Neural crest cell (in vitro differentiated cells): ENCODE measurements at places on chromosomes 5 and 9. TPM values are rescaled to one million over a fixed set of nuclear protein-coding genes. Genes with fewer than 3 reads are reported as not detected.

GRCh38 chr9:133956520-133957076, 35.5 kb downstream of the VAV2 start:
- H3K27me3 ChIP-seq = no peaks in the 10 kb centered on the region
- DNase-seq = no peak
- H3K27ac ChIP-seq = peak overlapping the region; percentile 94
- peaks cover 67% of the 10 kb centered on the region for H3K4me1 ChIP-seq
- peak overlapping the region; percentile 80 for H3K4me3 ChIP-seq

Gene DMGDH
- not detected in 2 replicates for total RNA-seq

GRCh38 chr5:69449511-69449910, 34.6 kb downstream of the MARVELD2 start:
- no peaks in the 10 kb centered on the region for H3K36me3 ChIP-seq
- peaks cover 5% of the 10 kb centered on the region for H3K4me1 ChIP-seq
- no peak overlapping the region for H3K4me3 ChIP-seq
- DNase-seq = no peak

DNA sequence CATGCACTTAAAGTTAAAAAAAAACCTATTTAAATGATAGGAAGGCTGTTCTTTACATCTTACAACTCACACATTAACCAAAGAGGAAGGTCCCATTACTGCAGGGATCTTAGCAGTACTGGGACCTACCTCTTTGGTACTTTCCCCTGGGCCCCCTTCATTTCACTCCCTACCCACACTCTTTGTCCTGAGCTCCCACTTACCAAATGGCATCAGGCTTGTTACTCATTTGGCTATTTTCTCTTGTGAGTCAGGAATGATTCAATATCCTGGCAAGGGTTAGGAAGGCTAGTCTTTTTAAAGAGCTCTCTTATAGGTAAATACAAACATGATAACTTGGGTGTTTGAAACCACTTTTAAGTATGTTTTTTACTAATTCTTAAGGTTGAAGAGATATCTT, 117.4 kb upstream of the ELL2 start:
- no peaks in the 10 kb centered on the region for H3K27me3 ChIP-seq
- DNase-seq = no peak
- no peaks in the 10 kb centered on the region for H3K4me1 ChIP-seq
- no peak overlapping the region for H3K4me3 ChIP-seq
- no peaks in the 10 kb centered on the region for H3K36me3 ChIP-seq

DNA sequence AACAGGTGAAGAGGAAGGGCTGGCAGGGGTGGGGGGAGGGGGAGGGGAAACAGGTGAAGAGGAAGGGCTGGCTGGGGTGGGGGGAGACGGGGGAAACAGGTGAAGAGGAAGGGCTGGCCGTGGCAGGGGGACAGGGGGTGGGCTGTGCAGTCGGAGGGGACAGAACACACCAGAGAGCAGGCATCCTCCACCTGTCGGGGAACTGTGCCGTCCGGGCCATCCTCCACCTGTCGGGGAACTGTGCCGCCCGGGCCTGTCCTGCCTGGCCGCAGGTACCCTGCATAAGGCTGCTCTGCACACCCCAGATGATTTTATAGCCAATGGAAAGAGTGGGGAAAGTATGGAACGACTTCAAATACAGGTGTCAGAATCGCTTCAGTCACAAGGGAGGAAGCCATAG, 32.5 kb upstream of the PPP1R26 start:
- H3K27me3 ChIP-seq = no peaks in the 10 kb centered on the region
- no peak overlapping the region for H3K4me3 ChIP-seq
- peaks cover 10% of the 10 kb centered on the region for H3K4me1 ChIP-seq
- no peak overlapping the region for H3K27ac ChIP-seq
- no peak for DNase-seq

Gene IL33
- not detected in 2 replicates for total RNA-seq

- no peak overlapping the region for H3K4me3 ChIP-seq
- no peaks in the 10 kb centered on the region for H3K27me3 ChIP-seq
- H3K27ac ChIP-seq = peak overlapping the region; percentile 21
- H3K4me1 ChIP-seq = no peaks in the 10 kb centered on the region
- no peak for DNase-seq
- H3K36me3 ChIP-seq = peaks cover 8% of the 10 kb centered on the region
These were observed 59.3 kb downstream of the SLC46A2 start for GRCh38 chr9:112831281-112831851.

Gene ARSI
- 0.25 and 0.51 TPM in 2 replicates for total RNA-seq

Gene SPATA31E1
- total RNA-seq = 0.16 and 0.21 TPM in 2 replicates

DNA sequence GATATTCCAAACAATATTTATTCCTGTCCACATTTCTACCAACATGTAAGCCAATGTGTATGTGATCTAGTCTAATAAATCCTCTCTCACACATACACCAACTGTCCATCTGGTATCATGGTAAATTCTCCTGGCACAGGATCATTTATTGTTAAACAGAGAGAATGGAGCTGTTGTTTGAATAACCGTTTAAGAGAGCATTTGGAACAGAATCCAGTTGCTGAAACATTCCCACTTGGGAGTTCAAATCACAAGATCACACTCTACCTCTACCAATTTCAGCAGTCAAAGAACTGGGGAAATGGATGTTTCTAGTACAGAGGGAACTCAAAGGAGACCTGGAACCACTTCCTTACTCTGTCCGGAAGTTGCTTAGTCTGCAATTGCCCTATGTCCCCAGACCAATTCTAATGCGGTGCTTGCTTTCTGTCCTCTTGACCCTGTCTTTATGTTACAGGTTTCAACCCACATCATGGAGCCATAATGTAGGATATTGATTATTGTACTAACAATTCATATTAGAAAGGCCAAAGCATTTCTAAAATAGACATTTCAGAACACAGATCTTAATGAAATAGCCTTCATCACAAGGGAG, 488.4 kb downstream of the SEMA5A start:
- peaks cover 10% of the 10 kb centered on the region for H3K4me1 ChIP-seq
- H3K36me3 ChIP-seq = peaks cover 10% of the 10 kb centered on the region
- H3K27ac ChIP-seq = no peak overlapping the region

- no peak overlapping the region for H3K4me3 ChIP-seq
- H3K36me3 ChIP-seq = no peaks in the 10 kb centered on the region
- no peak overlapping the region for H3K27ac ChIP-seq
- H3K27me3 ChIP-seq = no peaks in the 10 kb centered on the region
- no peaks in the 10 kb centered on the region for H3K4me1 ChIP-seq
These were observed 72.8 kb downstream of the APBA1 start for GRCh38 chr9:69599232-69599971.

DNA sequence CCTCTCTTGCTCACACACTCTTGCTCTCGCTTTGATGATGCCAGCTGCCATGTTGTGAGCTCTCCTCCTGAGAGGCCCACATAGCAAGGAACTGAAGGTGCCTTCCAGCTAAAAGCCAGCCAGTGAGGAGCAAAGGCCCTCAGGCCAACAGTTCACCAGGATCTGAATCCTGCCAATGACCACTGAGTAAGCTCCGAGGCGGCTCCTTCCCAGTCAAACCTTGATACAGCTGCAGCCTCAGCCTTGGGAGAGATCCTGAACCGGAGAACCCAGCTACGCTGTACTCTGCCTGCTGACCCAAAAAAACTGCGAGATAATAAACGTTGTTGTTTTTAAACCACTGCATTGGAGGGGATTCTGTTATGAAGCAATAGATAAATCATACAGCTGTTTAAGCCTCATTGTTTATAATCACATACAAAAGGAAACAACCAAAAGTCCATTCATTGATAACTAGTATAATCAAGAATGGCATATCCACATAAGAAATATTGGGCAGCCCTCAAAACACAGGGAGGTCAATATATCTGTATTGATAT, 49.0 kb upstream of the IFNK start:
- peaks cover 54% of the 10 kb centered on the region for H3K4me1 ChIP-seq
- H3K27me3 ChIP-seq = no peaks in the 10 kb centered on the region
- no peak for DNase-seq
- no peak overlapping the region for H3K27ac ChIP-seq
- H3K4me3 ChIP-seq = no peak overlapping the region

GRCh38 chr9:71004196-71004595, 117.2 kb downstream of the TRPM3 start:
- no peak overlapping the region for H3K27ac ChIP-seq
- DNase-seq = no peak
- no peak overlapping the region for H3K4me3 ChIP-seq
- H3K27me3 ChIP-seq = no peaks in the 10 kb centered on the region

Gene BTNL8
- total RNA-seq = not detected in 2 replicates

DNA sequence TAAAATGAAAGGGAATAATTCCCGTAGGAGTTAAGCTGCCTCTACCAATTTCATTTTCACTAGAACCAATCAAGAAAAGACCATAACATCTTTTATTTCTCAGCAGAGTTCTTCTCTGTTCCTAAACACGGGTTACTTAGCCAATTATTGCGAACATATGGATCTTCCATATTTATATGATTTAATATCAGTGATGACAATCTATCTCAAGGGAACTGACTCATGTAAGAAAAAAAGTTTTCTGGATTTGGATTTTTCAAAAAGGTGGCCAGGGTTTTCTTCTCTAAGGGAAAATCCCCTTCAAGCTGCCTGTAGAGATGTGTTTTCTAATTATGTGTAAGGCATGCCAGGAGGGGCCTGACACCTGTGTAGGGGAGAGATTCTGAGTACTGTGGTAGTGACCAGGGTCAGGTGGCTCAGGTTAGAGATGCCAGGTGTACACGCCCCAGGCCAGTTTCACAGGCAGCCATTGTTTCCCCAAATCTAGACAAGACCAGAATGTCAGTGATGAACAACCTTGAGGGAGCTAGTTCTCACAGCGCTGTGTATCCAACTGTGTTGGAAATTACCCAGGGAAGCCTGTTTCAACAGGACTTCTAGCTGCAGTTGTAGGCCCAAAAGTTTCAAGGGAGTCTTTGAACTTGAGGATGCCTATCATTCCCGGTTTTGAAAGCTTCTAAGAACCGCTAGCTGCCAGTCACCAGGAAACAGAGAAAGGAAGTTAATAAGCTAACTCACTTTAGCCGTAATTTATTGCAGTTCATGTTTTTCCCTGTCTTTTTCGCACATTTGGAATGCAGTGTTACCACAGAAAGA, 572.5 kb upstream of the RGMB start:
- no peak for DNase-seq
- no peak overlapping the region for H3K27ac ChIP-seq
- H3K36me3 ChIP-seq = peaks cover 2% of the 10 kb centered on the region
- H3K4me3 ChIP-seq = no peak overlapping the region
- H3K4me1 ChIP-seq = peaks cover 10% of the 10 kb centered on the region
- H3K27me3 ChIP-seq = no peaks in the 10 kb centered on the region

Gene SLIT3
- 12.6 and 13.3 TPM in 2 replicates for total RNA-seq

DNA sequence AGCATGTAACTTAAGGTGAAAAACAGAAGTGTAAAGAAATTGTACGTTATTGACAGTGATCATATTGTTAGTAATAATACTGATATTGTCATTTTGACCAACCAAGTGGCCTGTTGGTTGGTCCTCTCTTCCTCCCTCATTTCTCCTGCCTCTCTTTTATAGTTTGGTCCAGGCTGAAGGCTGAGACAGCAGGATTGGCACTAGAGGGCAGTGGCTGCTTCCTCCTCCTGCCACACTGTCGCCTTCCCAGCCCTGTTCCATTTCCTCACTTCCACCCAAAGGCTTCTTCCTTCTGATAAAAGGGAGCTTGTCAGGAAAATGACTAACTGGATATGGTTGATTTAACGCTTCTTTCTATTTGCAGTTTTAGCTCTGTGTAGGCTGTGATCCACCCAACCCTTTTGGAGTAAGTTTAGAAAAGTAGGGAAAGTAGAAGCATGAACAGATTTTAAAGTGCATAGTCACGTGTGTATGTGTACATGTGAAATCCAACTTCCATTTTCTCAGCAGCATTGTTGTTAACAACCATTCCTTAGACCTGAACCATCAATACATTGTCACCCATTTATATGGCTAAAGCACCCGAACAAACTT, 35.6 kb downstream of the PTCD2 start:
- H3K36me3 ChIP-seq = peaks cover 6% of the 10 kb centered on the region
- H3K27me3 ChIP-seq = no peaks in the 10 kb centered on the region
- peak; percentile 7 for DNase-seq
- no peak overlapping the region for H3K27ac ChIP-seq

DNA sequence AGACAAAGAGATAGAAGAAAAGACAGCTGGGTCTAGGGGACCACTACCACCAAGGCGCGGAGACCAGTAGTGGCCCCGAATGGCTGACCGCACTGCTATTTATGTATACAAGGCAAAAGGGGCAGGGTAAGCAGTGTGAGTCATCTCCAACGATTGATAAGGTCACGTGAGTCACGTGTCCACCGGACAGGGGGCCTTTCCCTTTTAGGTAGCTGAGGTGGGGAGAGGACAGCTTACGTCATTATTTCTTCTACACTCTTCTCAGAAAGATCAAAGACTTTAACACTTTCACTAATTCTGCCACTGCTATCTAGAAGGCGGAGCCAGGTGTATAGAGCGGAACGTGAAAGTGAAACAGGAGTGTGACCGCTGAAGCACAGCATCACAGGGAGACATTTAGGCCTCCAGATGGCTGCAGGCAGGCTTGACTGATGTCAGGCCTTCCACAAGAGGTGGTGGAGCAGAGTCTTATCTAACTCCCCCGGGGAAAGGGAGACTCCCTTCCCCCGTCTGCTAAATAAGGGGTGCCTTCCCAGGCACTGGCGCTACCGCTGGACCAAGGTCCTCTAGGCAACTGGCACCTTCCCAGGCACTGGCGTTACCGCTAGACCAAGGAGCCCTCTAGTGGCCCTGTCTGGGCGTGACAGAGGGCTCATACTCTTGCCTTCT, 6.1 kb upstream of the PRR16 start:
- peak; percentile 39 for DNase-seq
- H3K27me3 ChIP-seq = peaks cover 15% of the 10 kb centered on the region
- H3K36me3 ChIP-seq = no peaks in the 10 kb centered on the region
- H3K27ac ChIP-seq = no peak overlapping the region
- H3K4me1 ChIP-seq = peaks cover 17% of the 10 kb centered on the region

Gene GRIN3A
- total RNA-seq = 0.20 and 0.35 TPM in 2 replicates

Gene MRRF
- total RNA-seq = 40.1 and 42.4 TPM in 2 replicates

DNA sequence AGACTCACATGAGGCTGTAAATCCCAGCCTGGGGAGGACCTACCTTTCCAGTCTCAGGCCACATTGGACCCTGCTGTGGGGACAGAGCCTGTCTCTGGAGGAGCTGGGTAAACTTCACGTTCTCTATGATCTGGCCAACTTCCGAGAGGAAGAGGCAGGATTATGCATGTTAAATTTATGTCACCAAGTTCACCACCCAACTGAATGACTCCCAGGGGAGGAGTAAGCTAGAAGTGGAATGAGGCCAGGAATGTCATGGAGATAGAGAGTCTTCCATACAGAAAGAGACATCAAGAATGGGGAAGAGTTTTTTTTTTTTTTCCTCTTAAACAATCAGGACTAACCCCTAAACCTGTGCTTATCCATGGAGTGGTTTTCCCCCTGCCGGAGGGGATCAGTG, 90.3 kb upstream of the PALM2AKAP2 start:
- H3K4me3 ChIP-seq = no peak overlapping the region
- peaks cover 3% of the 10 kb centered on the region for H3K27me3 ChIP-seq
- H3K4me1 ChIP-seq = no peaks in the 10 kb centered on the region

DNA sequence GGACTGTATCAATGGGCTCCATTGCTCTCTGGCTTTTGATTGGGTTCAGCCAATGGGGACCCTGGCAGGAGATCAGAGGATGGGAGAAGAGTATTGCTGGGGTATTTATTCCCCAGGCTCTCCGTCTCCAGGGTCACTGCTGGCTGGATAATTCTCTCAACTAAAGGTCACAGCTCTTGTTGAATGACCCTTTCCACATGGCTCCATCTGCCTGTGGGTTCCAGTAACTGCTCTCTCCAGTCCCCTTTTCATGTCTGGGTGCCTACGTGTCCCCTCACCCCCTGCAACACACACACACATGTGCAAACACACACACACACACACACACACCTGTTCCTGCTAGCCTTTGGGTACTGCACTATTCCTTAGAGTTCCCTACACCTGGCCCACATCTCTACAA, 53.9 kb upstream of the RIC1 start:
- no peaks in the 10 kb centered on the region for H3K27me3 ChIP-seq
- H3K27ac ChIP-seq = no peak overlapping the region
- no peaks in the 10 kb centered on the region for H3K36me3 ChIP-seq

Gene PDZD2
- 0.65 and 1.3 TPM in 2 replicates for total RNA-seq

Gene FAM221B
- total RNA-seq = 0.19 and 0.43 TPM in 2 replicates
